T-helper 17 cell (primary cell): ENCODE measurements at places on chromosomes 2 and 18.
A peak's percentile ranks its signal among the peaks of the same experiment; 100 is the strongest.

DNA sequence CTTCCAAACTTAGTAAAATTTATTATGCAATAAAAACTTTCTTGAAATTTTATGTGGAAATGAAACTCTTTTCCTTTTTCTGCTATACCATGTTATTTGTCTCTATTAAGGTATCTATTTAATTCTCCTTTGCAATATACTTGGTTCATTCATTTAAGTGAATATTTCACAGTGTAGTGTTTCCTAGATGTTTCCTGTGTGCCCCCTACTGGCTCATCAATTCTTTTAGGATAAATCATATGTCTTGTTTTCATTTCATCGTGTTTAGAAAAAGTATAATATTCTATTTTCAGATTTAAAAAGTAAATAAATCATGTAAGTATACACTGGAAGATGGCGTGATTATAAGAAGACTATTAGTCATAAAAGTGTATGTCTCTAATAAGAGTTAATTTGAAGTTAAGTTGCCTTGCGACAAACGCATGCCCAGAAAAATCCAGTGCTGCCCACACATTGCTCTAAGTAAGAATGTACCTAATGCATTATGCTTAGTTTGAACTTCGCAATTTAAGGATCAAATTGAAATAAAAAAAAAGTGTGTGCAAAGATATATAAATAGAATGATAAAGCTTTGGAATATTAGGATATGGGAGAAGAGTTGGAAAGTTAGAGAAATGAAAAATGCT, 525.4 kb downstream of the KCNJ3 start:
- DNase-seq, result no peak

DNA sequence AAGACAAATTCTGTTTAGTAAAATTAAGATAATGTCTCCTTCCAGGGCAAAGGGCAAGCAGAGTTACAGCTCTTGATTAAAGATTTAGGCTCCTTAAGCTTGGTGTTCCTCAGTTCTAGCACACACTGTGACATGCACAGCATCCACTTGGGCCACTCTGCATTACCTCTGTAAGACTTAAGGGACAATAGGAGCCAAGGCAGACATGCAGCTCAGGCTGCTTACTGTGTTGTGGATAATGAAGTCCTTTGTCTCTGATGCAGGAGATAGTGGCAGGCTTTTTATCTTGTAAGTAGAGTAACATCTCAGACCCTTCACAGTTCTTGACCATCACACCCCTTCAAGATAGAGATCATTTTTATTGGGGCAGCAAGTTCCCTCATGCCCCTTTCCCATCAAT, 31.2 kb downstream of the RBM45 start:
- DNase-seq, result no peak

GRCh38 chr18:11150271-11150615, 874 bp upstream of the PIEZO2 start:
- no peak for DNase-seq

- no peak for DNase-seq
These were observed 242.8 kb downstream of the GBX2 start for GRCh38 chr2:235925250-235925919.

DNA sequence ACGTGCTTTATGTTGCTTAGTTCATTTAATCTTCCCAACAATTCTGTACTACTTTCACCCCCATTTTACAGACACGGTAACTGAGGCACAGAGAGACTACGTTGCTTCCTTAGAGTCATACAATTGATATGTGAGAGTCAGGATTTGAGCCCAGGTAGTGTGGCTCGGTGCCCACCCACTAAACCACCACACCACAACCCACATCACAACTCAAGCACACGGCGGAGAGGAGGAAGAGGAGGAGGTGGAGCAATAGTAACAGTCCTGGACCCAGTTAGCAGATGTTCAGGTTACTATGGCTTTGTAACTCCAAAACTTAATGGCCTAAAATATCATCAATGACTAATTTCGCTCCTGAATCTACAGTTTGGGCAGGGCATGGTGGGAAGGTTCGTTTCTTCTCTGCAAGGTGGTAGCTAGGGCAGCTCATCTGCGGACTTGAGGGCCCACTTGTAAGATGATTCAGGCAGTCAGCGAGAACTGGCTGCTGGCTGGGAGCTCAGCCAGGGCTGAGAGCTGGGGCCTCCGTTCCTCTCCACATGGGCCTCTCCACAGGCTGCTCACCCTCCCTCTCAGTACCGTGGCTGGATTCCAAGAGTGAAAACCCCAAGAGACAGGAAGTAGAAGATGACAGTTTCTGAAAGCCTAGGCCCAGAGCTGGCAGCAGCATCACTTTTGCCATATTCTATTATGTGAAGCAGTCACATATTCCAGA, 167.1 kb downstream of the ZFP36L2 start:
- DNase-seq, result peak; percentile 27

DNA sequence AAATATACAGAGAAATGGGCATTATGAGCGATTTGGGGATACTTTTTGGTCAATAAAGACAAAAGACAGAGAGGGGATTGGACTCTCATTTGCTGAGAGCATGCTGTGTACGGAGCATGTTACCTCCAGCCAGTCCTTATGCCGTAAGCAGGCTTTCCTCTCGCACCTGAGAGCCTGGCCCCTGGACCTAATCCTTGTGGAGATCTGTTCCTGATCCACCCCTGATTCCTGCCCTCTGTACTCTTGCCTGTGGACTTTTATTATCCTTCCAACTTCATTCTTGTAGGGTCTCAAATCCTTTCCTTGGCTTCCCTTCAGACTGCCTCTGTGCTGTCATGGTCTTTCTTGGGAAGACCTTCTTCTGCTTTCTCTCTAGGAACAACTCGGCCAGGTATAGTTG, 803.1 kb upstream of the RAB6C start:
- DNase-seq, result no peak

GRCh38 chr2:45433363-45433762, 177.7 kb downstream of the SRBD1 start:
- no peak for DNase-seq

GRCh38 chr18:70293166-70293565, 4.3 kb downstream of the SOCS6 start:
- no peak for DNase-seq

- no peak for DNase-seq
These were observed 46.4 kb upstream of the SIX3 start for GRCh38 chr2:44895061-44895460.

DNA sequence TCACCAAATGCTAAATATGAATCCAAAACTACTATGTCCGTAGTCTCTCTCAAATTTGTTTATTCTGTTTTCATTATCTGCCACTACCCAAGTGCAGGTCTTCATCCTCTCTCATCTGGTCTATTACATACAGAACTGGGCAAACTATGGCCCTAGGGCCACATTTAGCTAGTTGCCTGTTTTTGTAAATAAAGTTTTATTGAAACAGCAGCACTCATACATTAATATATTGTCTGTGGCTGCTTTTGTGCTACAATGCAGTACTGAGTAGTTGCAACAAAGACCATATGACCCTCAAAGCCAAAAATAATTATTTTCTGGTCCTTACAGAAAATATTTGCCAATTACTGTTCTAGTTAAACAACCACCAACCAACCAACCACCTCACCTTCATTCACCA, 172.2 kb upstream of the NCKAP5 start:
- no peak for DNase-seq

GRCh38 chr18:76490670-76491472, 4.2 kb downstream of the ZNF516 start:
- no peak for DNase-seq

DNA sequence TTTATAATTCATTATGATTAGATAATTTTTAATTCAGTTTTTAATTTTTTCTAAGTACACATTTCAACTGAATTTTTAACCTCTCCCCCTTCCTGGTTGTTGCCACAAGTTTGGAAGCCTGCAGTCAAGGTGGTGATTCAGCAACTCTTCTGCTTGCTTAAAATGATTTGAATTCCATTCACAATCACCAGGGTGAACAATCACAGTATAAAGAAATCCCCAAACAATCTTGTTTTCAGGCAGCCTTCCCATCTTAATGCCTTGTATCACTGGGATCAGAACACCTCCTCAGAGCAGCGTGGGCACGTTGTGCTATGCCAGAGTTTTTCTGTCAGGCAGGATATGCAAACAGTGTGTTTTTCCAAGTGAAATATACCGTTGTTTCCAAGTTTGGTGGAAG, 46.7 kb upstream of the BARD1 start:
- no peak for DNase-seq

DNA sequence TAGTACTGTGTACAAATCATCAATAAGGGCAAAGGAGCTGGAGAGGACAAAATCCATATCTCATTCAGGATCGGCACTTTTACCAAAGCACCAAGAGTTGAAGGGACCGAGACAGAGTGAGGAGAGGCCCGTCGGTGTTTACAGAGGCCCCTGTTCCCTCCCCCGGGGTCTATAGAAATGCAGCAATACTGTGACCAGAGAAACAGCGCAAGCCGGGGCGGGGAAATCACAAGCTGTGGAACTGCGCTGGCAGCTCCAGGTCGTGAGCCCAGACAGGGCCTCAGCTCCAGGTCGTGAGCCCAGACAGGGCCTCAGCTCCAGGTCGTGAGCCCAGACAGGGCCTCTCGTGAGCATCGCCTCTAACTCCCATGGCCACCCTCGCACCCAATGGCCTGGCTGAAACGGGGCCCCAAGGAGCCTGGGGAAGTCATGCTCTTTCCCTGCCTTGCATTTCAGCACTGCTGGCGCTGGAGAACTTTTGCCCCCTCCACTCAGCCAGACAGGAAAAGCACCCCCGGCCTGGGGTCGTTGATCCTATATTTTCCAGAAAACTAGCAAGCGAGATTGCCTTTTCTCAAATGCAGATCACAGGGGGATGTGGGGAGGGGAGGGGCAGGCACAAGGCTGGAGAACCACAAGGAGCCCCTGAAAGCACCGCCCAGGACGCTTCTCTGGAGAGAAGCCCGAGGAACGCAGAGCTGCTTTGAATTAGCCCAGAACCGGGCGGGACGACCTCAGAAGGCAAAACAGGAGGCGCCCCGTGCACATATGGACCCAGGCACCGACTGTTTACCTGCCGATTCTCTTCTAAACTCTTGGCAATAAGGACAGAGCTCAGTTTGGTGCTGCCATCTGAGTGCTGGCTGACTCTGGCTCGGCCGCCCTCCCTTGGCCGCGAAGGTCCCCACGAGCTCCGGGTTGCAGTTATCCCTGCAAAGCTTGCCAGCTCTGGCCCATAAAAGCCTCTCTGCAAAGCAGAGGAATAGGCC, 223.7 kb downstream of the ACKR3 start:
- DNase-seq, result no peak

GRCh38 chr18:8097927-8098326, 511.3 kb upstream of the RAB12 start:
- DNase-seq, result no peak

DNA sequence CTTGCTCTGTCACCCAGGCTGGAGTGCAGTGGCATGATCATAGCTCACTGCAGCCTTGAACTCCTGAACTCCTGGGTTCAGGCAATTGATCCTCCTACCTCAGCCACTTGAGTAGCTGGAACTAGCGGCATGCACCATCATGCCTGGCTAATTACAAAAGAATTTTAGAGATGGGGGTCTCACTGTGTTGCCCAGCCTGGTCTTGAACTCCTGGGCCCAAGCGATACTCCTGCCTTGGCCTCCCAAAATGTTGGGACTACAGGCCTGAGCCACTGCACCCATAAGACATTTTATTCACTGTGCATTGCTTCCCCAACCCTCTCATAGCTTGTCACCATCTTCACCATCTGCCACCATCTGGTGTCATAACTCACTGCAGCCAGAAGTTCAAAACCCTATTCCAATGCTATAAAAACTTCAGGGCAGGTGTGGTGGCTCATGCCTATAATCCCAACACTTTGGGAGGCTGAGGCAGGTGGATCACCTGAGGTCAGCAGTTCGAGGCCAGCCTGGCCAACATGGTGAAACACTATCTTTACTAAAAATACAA, 78.7 kb downstream of the NCAPH start:
- DNase-seq, result no peak

- DNase-seq, result no peak
These were observed 47.8 kb downstream of the TEX51 start for GRCh38 chr2:126946318-126947102.

DNA sequence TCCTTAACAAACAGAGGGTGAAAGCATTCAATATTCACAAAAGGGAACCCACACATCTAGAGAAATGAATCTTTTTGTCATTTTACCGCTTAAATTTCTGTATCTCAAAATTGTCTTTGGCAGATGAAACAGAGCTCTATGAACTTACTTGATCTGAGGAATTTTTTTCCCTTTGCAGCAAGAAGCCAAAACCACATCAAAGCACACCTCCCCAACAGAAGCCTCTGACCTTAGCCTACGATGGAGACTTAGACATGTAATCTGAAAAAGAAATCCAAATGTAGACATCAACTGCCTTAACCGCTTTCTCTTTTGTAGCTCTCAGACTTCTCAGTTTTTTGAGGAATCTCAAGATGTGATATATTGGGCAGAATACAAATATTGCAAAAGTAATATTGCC, 287.9 kb upstream of the HNMT start:
- no peak for DNase-seq

- no peak for DNase-seq
These were observed 304.0 kb downstream of the DYSF start for GRCh38 chr2:71757351-71757750.

GRCh38 chr2:176892676-176893226, 319.8 kb upstream of the HNRNPA3 start:
- DNase-seq, result no peak

DNA sequence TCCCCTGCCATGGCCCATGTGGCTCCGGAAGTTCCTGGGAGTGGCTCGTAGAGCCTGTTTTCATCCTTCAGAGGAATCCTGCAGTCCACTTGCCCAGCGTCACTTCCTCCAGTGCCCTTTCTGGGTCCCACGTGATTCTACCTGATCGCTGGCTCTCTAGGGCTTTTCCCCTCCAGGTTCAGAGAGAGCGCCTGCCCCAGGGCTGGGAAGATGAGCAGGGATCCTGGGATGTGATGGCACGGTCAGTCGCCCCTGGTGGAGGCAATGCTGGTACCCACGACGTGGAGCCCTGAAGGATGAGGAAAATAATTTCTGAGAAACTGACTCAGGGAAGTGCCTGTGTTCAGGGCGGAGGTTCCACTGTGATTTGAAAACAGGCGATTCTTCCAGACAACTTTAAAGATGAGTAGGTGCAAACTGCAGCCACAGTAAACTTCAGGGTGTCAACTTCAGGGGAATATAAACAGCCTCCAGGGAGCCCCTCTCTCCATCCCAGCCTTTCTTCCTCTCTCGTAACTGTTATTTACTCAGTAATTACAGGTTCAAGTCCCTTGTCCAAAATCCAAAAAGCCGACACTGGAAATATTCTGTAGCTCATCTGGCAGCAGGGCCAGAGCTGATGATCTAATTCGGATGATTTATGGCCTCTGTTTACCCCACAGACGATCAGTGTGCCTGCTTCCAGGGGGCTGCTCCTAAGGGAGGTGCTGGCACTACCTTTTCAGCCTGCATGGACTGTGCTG, 105.9 kb downstream of the AGAP1 start:
- no peak for DNase-seq

DNA sequence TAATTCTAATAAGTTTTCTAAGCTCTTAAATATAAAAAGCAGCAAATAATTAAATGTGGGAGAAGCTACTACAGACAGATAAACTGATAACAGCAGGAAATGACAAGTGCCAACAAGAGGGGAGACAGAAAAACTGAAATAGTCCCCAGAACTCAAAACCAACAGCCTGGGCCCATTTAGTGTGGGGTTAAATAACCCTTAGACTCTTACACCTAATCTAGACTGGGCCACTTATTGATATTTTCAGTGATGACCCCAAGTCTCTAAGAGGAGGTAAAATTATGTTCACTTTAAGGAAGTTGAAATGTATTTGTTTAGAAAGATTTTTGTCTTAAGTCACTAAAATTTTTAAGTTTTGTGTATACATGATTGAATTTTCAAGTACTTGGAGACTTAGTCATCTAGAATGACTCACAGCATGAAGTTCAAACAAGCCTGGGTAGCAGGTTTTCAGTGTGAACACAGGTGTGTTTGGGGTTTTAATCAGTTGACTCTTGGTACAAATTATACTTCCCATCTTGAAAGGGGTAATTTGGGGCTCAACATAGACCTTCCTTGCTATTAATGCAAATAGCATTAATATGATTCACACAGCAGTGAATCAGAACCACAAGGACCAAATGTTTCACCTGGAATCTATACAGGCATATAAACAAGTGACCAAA, 54.9 kb upstream of the MYO3B start:
- no peak for DNase-seq
